Activated T-helper 1 cell treated with anti-CD3 and anti-CD28 coated beads, Interleukin-2, amount 50 U/mL, for 16 hours (primary cell): ENCODE measurements at places on chromosomes 16 and 17.

DNA sequence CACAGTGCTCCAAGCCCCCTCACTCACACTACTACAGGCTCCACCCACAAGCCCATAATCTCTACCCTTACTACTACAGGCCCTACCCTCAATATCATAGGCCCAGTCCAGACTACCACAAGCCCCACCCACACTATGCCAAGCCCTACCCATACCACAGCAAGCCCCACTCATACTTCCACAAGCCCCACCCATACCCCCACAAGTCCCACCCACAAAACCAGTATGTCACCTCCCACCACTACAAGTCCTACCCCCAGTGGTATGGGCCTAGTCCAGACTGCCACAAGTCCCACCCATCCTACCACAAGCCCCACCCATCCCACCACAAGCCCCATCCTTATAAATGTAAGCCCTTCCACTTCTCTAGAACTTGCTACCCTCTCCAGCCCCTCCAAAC, 13.8 kb downstream of the RIPOR1 start:
- no peak for DNase-seq

GRCh38 chr16:69367980-69368379, 16.4 kb upstream of the TMED6 start:
- DNase-seq, result no peak

- no peak for DNase-seq
Observed at GRCh38 chr16:27347930-27348685, 34.3 kb downstream of the IL4R start.

GRCh38 chr17:75694536-75694935, 26.7 kb upstream of the ITGB4 start:
- no peak for DNase-seq

DNA sequence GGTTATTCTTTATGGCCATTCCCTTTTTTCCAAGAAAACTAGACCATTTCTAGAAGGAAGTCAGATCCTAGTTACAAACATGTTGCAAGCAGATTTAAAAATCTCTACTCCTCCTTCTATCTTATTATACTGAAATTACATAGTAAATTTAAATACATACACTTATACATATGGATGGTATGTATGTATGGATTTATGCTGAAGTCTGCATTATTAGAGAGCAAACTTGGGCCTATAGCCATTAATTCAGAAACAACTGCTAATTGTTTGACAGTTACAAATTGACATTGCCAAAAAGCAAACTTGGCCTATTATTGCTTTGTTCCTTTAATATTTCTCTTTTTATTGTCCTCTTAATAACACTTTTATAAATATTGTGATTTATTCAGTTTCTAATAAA, 67.1 kb downstream of the NFAT5 start:
- no peak for DNase-seq
